Renal cortical epithelial cell (primary cell): ENCODE measurements at places on chromosomes 2 and 18. TPM values are rescaled to one million over a fixed set of nuclear protein-coding genes. Genes with fewer than 3 reads are reported as not detected.
A peak's percentile ranks its signal among the peaks of the same experiment; 100 is the strongest.

- DNase-seq, result no peak
Observed at GRCh38 chr2:98460573-98461497, 16.2 kb downstream of the INPP4A start.

Gene RPRM
- total RNA-seq, result 0.30 TPM in 1 of 2 replicates, not detected in the other

Gene ARMC9
- total RNA-seq, result 27.1 and 67.8 TPM in 2 replicates

Gene MPP4
- total RNA-seq, result not detected in 2 replicates

Gene C2orf74
- 6.8 and 26.7 TPM in 2 replicates for total RNA-seq

DNA sequence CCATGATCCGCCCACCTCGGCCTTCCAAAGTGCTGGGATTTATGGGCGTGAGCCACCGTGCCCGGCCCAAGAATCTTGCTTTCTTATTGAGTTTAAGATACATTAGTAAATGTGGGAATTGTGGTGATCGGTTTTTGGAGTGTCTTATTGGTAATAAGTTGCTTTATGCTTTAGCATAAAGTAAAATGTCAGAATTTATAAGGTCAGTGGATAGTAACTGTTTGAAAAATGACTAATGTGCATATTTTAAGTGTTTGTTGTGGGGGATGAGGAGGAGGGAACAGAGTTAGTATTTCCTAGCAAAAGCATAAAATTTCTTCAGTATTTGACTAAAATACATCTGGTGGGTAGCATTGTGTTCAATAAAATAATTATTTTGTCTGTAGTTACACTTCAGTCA is 77.4 kb downstream of the SLC39A10 start:
- DNase-seq, result no peak

DNA sequence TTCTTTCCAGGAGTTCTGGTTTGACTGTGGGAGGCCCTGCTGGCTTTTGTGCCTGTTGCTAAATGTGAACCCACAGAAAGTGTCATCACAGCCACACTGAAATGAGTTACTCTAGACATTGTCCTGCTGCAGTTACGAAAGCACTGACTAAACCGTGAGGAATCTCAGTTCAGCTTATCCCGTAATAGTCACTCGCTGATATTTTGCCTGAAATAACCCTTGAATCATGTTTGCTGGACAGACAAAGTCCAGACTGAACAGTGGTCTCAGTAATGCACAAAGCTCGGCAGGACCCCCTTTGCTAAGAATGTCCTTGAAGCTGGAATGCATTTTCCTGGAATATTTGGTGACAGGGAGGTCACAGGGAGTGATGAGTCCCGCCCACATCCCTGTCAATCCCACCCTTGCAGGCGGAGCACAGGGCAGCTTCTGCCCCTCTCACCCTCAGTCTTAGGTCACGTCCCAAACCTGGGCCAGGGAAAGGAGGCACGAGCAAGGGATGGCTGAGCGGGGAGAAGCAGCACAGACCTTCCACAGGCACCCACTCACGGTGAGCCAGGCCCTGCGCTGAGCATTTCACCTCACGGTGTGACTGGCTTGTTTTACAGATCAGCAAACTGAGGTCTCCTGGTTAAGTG is 53.4 kb downstream of the ADI1 start:
- peak; percentile 68 for DNase-seq

DNA sequence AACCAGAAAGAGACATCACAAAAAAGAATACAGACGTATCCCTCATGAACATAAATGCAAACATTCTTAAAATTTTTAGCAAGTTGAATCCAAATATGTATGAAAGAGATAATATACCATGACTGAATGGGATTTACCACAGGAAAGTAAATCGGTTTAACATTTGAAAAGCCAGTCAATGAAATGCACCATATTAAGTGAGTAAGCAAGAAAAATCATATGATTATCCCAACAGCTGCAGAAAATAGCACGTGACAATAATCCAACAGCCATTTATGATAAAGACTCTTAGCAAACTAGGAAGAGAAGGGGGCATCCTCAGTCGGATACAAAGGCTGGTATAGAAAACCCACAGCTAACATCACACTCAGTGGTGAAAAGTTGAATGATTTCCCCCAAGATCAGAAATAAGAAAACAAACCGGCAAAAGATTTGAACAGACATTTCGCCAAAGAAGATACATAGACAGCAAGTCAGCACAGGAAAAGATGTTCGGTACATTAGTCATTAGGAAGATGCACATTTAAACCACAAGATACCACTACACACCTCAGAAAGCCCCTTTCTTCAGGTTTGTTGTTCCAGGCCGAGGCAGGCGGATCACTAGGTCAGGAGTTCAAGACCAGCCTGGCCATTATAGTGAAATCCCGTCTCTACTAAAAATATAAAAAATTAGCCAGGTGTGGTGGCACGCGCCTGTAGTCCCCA is 144.3 kb downstream of the INHBB start:
- no peak for DNase-seq
